ENCODE measurements at places on chromosomes 12 and 14.

- no peak for DNase-seq
Observed at GRCh38 chr14:76773956-76774820, 12.9 kb downstream of the VASH1 start.

GRCh38 chr12:106369624-106370346, 12.2 kb downstream of the POLR3B start:
- peak; percentile 88 for DNase-seq

DNA sequence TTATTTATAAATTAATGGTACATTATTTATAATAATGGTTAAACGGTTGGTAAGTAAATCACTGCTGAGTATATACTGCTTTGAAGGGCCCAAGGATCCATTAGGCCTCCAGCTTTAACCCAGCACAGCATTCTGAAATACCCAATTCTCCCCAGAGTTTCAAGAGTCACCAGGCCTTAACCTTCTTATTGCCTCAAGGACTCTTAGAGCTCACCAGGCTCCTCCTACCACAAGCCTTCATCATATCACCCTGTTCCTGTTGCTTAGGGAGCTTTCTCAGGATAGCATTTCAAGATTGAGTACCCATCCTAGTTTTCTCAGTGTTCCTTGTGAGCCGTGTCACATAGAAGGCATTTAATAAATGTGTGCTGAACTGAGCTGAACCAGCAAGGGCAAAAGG, 242.5 kb downstream of the FBXL14 start:
- peak; percentile 61 for DNase-seq

DNA sequence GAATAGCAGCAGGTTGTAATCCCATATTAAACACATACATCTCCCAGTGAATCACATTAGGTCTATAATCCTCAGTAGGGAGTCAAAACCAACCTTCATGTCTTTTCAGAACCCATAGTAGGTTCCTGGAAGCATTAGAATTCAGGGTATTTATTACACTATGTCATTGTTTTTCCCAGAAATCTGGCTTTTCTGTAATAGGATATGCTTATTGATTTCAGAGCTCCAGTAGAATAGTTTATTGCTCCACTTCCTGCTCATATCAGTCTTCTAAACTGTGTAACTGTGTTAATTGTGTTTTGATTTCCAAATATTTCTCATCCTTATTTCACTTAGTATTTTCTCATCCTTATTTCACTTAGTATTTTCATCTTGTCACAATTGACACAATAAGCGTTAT, 268.0 kb downstream of the CCDC59 start:
- no peak for DNase-seq

- DNase-seq, result no peak
Observed at GRCh38 chr14:97029800-97030199, 232.6 kb downstream of the VRK1 start.

DNA sequence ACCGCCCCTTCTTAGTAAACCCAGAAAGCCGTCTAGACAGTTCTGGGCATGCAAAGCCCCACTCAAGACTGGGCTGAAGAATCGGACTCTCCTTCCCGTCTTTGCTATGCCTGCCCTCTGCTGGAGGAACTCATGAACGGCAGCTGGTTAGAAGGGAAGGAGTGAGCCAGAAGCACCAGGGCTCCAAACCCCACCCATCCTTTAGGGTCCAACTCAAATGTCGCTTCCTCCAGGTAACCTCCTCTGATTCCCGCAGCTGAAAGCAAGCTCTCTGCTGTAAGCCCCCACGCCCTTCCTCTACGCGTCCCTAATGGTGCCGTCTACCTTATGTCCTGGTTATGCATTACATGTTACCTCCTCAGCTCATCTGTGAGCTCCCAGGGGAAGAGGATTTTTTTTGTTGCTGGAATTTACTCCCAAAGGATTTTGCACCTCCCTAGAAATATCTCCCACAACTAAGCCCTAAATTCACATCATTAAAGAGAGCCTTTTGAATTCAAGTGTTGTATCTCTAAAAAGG, 59.0 kb upstream of the SCN8A start:
- peak; percentile 86 for DNase-seq

DNA sequence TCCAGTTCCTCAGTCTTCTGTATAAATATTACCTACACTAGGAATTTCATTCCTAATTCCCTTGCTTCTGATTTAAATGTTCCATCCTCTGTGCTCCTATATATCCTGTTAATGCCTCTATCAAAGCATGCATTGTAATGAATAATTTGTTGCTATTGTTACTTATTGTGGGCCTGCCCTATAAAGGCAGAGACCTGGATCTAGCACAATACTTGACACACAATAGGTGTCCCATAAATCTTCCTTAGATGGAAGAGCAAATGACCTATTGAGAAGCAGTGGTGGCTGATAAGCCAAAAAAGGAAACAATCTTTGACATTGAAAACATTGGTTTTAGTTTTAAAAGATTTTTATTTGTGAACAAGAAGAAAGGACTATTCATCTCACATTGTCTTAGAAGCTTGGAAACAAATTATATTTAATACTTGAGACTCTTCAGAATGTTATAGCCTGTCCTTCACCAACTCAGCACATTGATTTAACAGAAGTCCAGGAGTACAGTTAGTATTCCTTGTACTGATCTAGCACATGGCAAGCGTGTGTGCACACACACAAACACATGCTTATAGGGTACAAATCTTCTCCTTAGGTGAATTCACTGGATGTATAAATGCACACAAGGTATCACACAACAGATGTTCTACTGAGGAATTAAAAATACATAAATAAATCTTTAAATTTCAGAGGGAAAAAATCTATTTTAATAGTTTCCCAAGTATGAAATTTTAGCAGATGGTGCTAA, 135.9 kb downstream of the DUSP6 start:
- no peak for DNase-seq

- DNase-seq, result peak; percentile 22
Observed at GRCh38 chr14:60327447-60328331, 78.7 kb downstream of the PPM1A start.

DNA sequence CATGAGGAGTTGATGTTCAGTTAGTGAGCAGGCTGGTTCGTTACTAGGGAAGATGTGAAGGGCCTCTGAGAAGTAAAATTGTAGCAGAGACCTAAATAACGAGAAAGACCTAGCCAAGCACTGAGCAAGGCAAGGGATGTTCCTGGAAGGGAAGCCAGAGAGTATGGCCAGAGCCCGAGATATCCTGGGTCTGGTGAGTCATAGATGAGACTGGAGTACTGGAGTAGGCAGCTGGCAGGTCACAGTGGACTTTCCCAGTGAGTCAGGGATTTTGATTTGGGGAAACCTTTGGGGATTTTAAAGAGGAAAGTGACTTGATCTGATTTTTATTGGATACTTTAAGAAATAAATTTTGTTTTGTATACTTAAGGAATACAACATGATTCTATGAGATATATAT, 369.0 kb downstream of the DIO2 start:
- peak; percentile 25 for DNase-seq

DNA sequence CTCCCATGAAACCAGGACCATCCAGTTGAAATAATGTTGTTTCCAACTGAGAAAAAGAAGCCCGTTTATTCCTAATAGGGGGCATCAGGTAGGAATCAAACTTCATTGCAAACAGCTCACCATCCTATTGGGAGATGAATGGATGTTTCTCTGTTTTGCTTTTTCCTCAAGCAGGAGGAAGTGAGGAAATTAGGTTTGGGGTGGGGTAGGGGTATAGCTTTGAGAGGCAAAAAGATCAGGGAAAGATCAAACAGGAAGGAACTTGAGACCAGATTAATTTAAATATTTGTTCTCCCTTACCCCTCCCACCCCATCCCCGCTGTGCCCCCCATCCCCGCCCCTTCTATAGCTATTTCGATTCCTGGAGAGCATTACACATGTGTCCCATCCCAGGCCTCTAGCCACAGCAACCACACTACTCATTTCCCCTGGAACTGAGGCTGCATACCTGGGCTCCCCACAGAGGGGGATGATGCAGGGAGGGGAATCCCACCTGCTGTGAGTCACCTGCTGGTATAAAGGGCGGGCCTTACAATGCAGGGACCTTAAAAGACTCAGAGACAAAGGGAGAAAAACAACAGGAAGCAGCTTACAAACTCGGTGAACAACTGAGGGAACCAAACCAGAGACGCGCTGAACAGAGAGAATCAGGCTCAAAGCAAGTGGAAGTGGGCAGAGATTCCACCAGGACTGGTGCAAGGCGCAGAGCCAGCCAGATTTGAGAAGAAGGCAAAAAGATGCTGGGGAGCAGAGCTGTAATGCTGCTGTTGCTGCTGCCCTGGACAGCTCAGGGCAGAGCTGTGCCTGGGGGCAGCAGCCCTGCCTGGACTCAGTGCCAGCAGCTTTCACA, at the start of gene IL23A:
Gene IL23A (plus strand): TSS at position 577 of the 850 bp plus-strand sequence. CDS start 161 bp downstream, at position 738.
- DNase-seq, result peak; percentile 66

- peak; percentile 45 for DNase-seq
Observed at GRCh38 chr12:27779416-27779919, 565 bp upstream of the KLHL42 start.

DNA sequence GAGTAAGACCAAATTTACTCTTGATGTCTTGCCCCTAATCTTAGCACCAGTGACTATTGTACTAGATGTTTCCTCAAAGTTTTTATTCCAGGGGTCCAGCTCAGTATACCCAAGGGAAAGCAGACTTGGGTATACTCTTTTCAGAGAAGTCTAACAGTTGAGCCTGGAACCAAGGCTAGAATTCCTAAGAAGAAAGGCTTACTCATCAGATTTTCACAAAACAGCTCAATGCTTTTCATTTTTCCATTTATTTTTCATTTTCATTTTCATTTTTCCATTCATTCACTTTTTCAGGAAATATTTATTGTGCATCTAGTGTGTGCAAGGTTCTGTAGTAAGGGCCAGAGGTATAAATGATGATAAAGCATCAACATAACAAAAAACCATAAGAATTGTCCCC, 143.2 kb downstream of the PHLDA1 start:
- DNase-seq, result no peak

GRCh38 chr14:69768873-69769272, 1.9 kb downstream of the SRSF5 start:
- DNase-seq, result no peak

DNA sequence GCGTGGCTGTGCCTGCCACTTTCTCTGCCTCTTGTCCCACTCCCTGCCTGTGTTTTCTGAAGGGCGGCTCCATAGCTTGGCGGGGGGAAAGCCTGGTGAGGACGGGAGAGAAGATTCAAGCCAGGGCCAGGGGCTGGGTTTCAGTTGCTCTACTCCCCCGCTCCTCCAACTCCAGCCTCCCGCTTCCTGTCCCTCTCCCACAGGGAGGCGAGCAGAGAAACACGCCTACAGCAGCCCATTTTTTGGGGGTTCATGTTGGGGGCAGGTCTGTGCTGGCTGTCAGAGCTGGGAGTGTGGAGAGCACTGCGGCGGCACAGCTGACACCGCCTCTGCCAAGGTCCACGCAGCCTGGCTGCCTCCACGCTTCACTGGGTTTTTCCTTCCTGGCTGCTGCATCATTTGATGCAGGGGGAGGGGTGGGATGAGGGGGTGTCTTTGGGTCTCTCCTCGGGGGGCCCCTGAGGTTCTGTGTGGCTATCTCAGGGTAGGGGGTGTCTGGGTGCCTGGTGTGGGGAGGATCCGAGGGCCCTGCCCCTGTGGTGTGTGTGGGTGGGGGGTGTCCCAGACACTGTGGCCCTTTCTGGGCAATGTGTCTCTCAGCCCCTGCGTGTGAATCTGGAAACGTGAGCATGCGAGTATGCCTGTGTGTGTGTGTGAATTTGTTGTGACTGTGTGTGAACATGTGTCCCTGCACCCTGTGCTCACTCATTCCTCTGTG, 10.7 kb upstream of the KRT80 start:
- DNase-seq, result no peak

DNA sequence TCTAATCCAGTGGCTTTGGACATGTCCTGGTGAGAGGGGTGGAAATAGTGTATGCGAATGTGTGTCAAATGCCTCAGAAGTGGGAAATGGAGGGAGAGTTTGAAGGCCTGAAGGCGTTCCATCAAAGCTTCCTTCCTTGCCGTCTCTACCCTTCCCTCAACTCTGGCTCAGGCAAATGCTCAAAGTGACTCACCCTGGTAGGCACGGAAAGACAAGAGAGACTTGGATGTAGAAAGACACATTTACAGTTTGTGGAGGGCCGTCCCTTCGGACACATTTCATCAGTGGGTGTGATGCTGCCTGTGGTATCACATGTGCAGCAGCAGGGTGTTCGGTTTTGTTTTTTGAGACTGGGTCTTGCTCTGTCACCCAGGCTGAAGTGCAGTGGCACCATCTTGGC, 36.7 kb downstream of the CHST11 start:
- DNase-seq, result no peak
